ENCODE measurements at places on chromosomes 3 and 15. TPM values are rescaled to one million over a fixed set of nuclear protein-coding genes. Genes with fewer than 3 reads are reported as not detected.

The CDHR4 gene
- total RNA-seq: 0.12 TPM

The STARD9 gene
- total RNA-seq: 13.4 TPM

The SLC22A14 gene
- total RNA-seq: not detected

The TNNC1 gene
- 0.33 TPM for total RNA-seq

The GPR87 gene
- not detected for total RNA-seq

The ABCC5 gene
- 16.5 TPM for total RNA-seq

The NAA50 gene
- total RNA-seq: 299 TPM

The OTOL1 gene
- total RNA-seq: not detected

The MOBP gene
- total RNA-seq: under 0.01 TPM

The TMEM207 gene
- not detected for total RNA-seq

The ARL14 gene
- not detected for total RNA-seq

The ZNF502 gene
- 5.8 TPM for total RNA-seq

The ADGRG7 gene
- total RNA-seq: 1.1 TPM

The GOLGA8T gene
- not detected for total RNA-seq

The PIGZ gene
- total RNA-seq: 3.9 TPM

The DYNLT2B gene
- total RNA-seq: 7.9 TPM

The RAB6B gene
- 0.22 TPM for total RNA-seq

The BBX gene
- 77.5 TPM for total RNA-seq

The ADPGK gene
- total RNA-seq: 78.5 TPM

The GMNC gene
- 0.11 TPM for total RNA-seq

The ERC2 gene
- 0.75 TPM for total RNA-seq

The IGDCC3 gene
- total RNA-seq: under 0.01 TPM

The THRB gene
- 0.77 TPM for total RNA-seq

The ZNF660 gene
- 1.7 TPM for total RNA-seq
